Activated CD4-positive, alpha-beta memory T cell treated with anti-CD3 and anti-CD28 coated beads, Interleukin-2, amount 10 ng/mL, durations not matched to agents 7 days and 5 days (primary cell): ENCODE measurements at places on chromosomes 4 and X.

DNA sequence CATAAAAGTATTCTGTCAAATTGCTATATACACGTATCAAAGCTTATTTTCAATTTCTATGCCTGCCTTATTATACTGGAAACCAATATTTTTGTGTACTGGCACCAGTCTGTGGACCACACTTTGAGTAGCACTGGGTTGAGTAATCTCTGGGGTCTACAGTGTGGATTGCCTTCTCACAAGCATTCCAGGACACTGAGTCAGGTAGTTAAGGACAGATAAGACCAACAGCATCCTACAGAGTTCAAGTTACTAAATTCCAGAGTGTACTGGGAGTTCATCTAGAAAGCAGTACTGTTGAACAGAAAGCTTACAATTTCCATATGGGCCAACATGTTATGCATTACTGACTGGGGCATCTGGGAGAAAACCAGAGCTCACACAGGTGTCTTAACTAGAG, 61.8 kb downstream of the VMA21 start:
- H3K36me3 ChIP-seq = no peaks in the 10 kb centered on the region
- no peak for DNase-seq
- H3K4me3 ChIP-seq = no peak overlapping the region
- H3K27ac ChIP-seq = no peak overlapping the region
- no peaks in the 10 kb centered on the region for H3K4me1 ChIP-seq

DNA sequence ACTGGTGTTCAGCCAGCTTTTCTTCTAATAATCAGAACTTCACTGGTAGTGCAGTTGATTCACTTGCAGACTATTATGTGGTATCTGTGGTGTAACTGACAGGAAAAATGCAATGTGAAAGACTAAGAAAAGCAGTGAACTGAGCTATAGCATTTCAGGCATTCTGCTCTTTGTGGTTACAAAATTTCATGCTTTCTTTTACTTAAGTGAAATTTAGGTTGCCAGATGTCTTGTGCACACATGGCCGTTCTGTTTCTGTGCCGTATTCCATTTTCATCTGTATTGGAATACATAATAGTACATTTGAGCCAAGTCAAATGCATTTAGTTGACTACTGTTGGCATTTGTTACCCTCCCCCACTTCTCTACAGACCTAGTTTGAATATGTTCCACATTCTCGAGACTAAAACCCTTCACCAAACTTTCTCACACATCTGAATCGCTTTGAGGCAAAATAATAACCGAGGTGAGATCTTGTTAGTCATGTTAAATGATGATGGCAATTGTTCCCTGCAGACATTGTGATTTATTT, 8.2 kb downstream of the RTL3 start:
- peak overlapping the region; percentile 56 for H3K4me3 ChIP-seq
- peaks cover 50% of the 10 kb centered on the region for H3K4me1 ChIP-seq
- no peaks in the 10 kb centered on the region for H3K27me3 ChIP-seq
- no peak for DNase-seq

GRCh38 chrX:9897761-9898161, 69.4 kb upstream of the CLDN34 start:
- DNase-seq = no peak
- H3K27ac ChIP-seq = no peak overlapping the region
- H3K36me3 ChIP-seq = no peaks in the 10 kb centered on the region
- no peaks in the 10 kb centered on the region for H3K4me1 ChIP-seq
- H3K27me3 ChIP-seq = peaks cover 10% of the 10 kb centered on the region

GRCh38 chr4:6825403-6825802, 42.9 kb downstream of the KIAA0232 start:
- H3K4me1 ChIP-seq = peaks cover 14% of the 10 kb centered on the region
- no peak for DNase-seq
- peaks cover 37% of the 10 kb centered on the region for H3K36me3 ChIP-seq
- no peak overlapping the region for H3K27ac ChIP-seq

- H3K4me3 ChIP-seq = no peak overlapping the region
- no peak overlapping the region for H3K27ac ChIP-seq
- no peaks in the 10 kb centered on the region for H3K4me1 ChIP-seq
- H3K27me3 ChIP-seq = no peaks in the 10 kb centered on the region
- DNase-seq = no peak
These were observed 28.7 kb downstream of the S100G start for GRCh38 chrX:16678689-16679088.

DNA sequence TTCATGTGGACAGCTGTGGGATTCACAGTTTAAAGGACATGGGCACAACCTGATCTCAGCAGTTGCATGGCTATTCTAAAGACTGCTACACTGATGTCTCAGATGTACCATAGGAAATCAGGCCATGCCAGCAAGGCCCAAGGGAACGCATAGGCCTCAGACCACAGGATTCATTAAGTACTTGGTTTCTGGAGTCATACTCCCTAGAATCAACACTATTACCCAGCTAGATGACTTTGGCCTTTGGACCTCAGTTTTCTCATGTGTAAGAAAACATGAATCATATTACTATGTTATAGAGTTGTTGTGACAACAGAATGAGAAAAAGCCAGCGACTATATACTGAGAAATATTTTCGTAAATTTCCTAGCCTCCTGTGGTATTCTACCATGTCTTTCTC, 67.9 kb downstream of the NHS start:
- no peaks in the 10 kb centered on the region for H3K27me3 ChIP-seq
- H3K27ac ChIP-seq = no peak overlapping the region
- no peaks in the 10 kb centered on the region for H3K36me3 ChIP-seq
- H3K4me1 ChIP-seq = no peaks in the 10 kb centered on the region

GRCh38 chr4:1851575-1852410, 4.2 kb downstream of the LETM1 start:
- no peak overlapping the region for H3K27ac ChIP-seq
- H3K36me3 ChIP-seq = peaks cover 10% of the 10 kb centered on the region
- no peaks in the 10 kb centered on the region for H3K27me3 ChIP-seq
- H3K4me1 ChIP-seq = peaks cover 37% of the 10 kb centered on the region

DNA sequence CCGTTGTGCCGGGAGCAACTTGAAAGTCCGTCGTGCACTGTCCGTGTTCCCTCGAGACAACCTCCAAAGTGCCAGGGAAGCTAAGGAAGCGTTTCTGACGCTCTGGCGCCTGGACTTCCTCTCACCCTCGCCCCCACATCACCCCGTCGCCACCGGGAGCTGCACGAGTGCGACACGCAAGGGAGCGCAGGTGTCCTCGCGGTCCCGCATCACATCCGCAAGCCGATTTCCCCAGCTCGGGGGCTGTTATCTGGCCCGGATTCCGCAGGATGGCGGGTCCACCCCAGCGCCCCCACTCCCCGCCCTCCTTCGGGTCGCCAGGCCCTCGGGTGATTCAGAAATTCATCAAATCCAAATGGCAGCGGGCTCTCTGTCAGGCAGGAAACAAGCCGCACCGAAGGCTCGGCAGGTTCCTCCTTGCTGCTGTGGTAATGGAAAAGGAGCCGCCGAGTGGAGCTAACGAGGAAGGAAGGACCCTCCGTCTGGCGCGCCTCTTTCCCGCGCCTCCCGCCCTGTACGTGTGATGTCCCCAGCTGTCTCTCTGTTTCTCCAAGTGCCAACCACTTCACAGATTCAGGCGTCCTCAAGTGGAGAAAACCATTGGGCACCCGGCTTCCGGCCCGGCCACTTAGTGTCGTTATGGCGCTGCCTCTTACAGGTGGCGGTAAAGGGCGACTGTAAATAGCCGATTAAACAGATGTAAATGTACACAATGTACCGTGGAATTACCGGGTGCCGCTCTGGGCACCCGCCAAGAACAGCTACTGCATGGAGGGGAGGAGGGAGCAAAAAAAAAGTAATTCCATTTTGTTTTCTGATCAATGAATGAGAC, 921 bp upstream of the SETD7 start:
- peak; percentile 64 for DNase-seq
- peaks cover 73% of the 10 kb centered on the region for H3K4me1 ChIP-seq
- no peaks in the 10 kb centered on the region for H3K27me3 ChIP-seq
- peak overlapping the region; percentile 92 for H3K27ac ChIP-seq
- peak overlapping the region; percentile 96 for H3K4me3 ChIP-seq
- H3K36me3 ChIP-seq = peaks cover 9% of the 10 kb centered on the region

DNA sequence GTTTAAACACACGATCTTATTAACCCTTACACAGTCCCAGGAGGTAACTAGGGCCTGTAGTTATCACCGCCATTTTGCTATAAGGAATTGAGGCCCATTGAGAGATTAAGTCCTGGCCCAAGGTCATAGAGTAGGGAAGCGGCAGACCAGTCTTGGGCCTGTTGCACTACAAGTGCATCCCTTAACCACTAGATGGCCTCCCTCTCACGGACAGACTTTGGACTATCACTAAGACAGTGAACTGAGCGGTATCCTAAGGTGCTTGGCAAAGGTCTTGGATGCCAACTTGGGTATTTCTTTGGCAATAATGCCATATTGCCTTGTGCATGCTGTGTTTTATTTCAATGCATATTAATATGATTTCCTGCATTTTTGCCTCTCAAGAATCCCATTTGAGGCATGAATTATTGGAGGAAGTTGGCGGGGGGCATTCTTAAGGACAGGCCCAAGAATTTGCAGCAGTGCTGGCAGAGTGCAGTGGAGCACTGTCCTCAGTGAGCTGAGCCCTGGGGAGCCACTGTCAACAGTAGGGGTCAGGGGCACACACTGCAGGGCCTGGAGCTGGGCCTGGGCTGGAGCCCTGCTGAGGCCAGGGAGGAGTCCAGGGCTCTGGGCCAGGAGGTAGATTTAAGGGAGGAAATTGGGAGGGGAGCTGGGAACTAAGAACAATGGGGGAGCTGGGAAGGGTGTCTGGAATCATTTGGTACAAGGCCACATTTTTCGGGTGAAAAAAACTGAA, 147.4 kb downstream of the SMIM20 start:
- H3K27ac ChIP-seq = no peak overlapping the region
- H3K27me3 ChIP-seq = peaks cover 1% of the 10 kb centered on the region
- DNase-seq = peak; percentile 52
- H3K4me1 ChIP-seq = peaks cover 26% of the 10 kb centered on the region

GRCh38 chrX:15749642-15750610, 11.9 kb downstream of the CA5B start:
- peak overlapping the region; percentile 99 for H3K27ac ChIP-seq
- H3K27me3 ChIP-seq = no peaks in the 10 kb centered on the region
- peak overlapping the region; percentile 66 for H3K4me3 ChIP-seq

- H3K36me3 ChIP-seq = no peaks in the 10 kb centered on the region
- peaks cover 13% of the 10 kb centered on the region for H3K27me3 ChIP-seq
These were observed 80.8 kb downstream of the PALLD start for GRCh38 chr4:168577624-168578023.

DNA sequence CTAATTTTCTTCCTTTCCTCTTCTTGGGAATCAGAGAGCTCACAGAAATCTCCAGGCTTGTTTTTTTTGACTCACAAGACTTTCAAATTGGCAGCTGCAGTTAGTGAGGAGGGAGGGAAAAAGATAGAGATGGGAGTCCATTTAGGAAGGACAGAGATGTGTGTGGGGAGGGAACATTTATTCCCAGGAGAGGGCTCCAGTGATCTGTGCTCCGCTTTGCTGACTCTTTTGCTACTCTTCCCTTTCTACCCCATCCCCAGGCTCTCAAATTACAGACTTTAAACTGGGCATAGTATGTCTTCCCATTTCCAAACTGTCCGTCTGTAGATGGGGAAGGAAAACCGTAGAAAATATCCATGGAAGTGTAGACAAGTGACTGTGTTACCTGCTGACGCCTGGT, 39.1 kb upstream of the UCP1 start:
- H3K36me3 ChIP-seq = no peaks in the 10 kb centered on the region
- H3K27me3 ChIP-seq = peaks cover 7% of the 10 kb centered on the region
- no peak for DNase-seq
- no peak overlapping the region for H3K27ac ChIP-seq
- no peak overlapping the region for H3K4me3 ChIP-seq

DNA sequence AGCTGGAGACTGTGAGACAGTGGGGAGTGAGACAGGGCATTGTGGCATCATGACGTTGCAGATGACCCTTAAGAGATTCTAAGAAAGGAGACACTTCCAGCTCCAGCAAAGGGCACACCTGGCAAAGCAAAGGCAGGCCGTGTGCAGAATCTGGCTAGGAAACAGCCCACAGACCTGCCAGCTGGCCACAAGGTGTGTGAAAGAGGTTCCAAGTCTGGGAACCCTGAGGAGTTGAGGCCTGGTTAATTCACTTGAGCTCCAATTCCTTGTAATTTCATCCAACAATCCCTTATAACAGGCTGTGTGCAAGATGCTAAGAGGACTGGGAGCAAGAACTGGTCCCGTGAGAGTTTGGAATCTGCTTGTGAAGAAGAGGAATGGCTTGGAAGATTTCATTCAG, 72.8 kb upstream of the FAM9A start:
- H3K4me3 ChIP-seq = no peak overlapping the region
- H3K4me1 ChIP-seq = no peaks in the 10 kb centered on the region
- H3K27ac ChIP-seq = no peak overlapping the region
- DNase-seq = no peak

- H3K4me3 ChIP-seq = no peak overlapping the region
- no peak for DNase-seq
- no peaks in the 10 kb centered on the region for H3K4me1 ChIP-seq
- no peaks in the 10 kb centered on the region for H3K27me3 ChIP-seq
- no peaks in the 10 kb centered on the region for H3K36me3 ChIP-seq
These were observed 37.5 kb downstream of the PNPLA4 start for GRCh38 chrX:7889680-7890079.

- H3K27me3 ChIP-seq = no peaks in the 10 kb centered on the region
- H3K4me3 ChIP-seq = no peak overlapping the region
- no peak overlapping the region for H3K27ac ChIP-seq
These were observed 40.8 kb downstream of the MGARP start for GRCh38 chr4:139239127-139239772.

GRCh38 chr4:47696823-47697222, 141.0 kb downstream of the CORIN start:
- H3K27me3 ChIP-seq = peaks cover 24% of the 10 kb centered on the region
- no peak overlapping the region for H3K4me3 ChIP-seq
- H3K27ac ChIP-seq = no peak overlapping the region
- no peak for DNase-seq
- no peaks in the 10 kb centered on the region for H3K36me3 ChIP-seq

DNA sequence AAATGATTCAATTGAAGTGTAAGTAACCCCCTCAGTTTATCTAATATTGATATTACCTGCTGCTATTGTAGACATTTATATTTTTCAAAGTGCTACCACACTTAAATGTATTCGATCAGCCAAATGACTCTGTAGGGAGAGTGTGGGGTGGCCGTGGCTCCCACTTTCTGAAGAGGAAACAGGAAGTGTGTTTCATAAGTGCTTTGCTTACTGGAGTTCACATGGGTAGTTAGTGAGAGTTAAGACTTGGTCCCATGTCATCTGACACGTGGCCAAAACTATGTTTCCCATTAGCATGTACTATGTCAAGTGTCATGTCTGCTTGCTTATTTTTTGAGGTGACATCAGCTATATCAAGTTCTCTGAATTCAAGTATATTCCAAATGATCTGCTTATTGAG, 308.1 kb upstream of the GATB start:
- no peak for DNase-seq
- no peak overlapping the region for H3K27ac ChIP-seq
- H3K36me3 ChIP-seq = no peaks in the 10 kb centered on the region
- H3K4me1 ChIP-seq = peaks cover 28% of the 10 kb centered on the region

- H3K27ac ChIP-seq = no peak overlapping the region
- no peaks in the 10 kb centered on the region for H3K27me3 ChIP-seq
- DNase-seq = no peak
- H3K4me1 ChIP-seq = no peaks in the 10 kb centered on the region
- no peaks in the 10 kb centered on the region for H3K36me3 ChIP-seq
- H3K4me3 ChIP-seq = no peak overlapping the region
These were observed 377.8 kb downstream of the KLHL4 start for GRCh38 chrX:87895421-87895820.

GRCh38 chrX:41001327-41001726, 83.9 kb upstream of the USP9X start:
- no peaks in the 10 kb centered on the region for H3K36me3 ChIP-seq
- no peak overlapping the region for H3K27ac ChIP-seq
- peaks cover 3% of the 10 kb centered on the region for H3K27me3 ChIP-seq
- no peak overlapping the region for H3K4me3 ChIP-seq
- DNase-seq = no peak

GRCh38 chr4:40881851-40882250, 132.1 kb downstream of the NSUN7 start:
- peaks cover 39% of the 10 kb centered on the region for H3K27me3 ChIP-seq
- H3K27ac ChIP-seq = no peak overlapping the region
- no peak overlapping the region for H3K4me3 ChIP-seq
- H3K36me3 ChIP-seq = no peaks in the 10 kb centered on the region
- no peak for DNase-seq
